Activated naive CD8-positive, alpha-beta T cell treated with anti-CD3 and anti-CD28 coated beads, Interleukin-2, amount 10 ng/mL, durations not matched to agents 7 days and 5 days (primary cell): ENCODE measurements at places on chromosomes 12 and 14. TPM values are rescaled to one million over a fixed set of nuclear protein-coding genes. Genes with fewer than 3 reads are reported as not detected.

Gene FAM90A1
- 0.11 TPM for total RNA-seq

Gene P2RX2
- total RNA-seq, result not detected

Gene GALNT9
- not detected for total RNA-seq

Gene STXBP6
- total RNA-seq, result not detected

Gene SIX6
- not detected for total RNA-seq

Gene SLC25A21
- not detected for total RNA-seq

Gene CAPZA3
- not detected for total RNA-seq

Gene AQP6
- total RNA-seq, result not detected

Gene PRKD1
- not detected for total RNA-seq

Gene IQSEC3
- total RNA-seq, result 7.3 TPM

Gene VRTN
- not detected for total RNA-seq

Gene CLEC2A
- not detected for total RNA-seq

Gene AKAP3
- total RNA-seq, result 4.1 TPM

Gene HOXC4
- 1.2 TPM for total RNA-seq

Gene KCNH3
- 5.8 TPM for total RNA-seq

GRCh38 chr12:123468786-123469185, 10.8 kb downstream of the SNRNP35 start:
- no peak for DNase-seq

- DNase-seq, result no peak
Measured at GRCh38 chr14:90511252-90511651, 114.4 kb downstream of the CALM1 start.

DNA sequence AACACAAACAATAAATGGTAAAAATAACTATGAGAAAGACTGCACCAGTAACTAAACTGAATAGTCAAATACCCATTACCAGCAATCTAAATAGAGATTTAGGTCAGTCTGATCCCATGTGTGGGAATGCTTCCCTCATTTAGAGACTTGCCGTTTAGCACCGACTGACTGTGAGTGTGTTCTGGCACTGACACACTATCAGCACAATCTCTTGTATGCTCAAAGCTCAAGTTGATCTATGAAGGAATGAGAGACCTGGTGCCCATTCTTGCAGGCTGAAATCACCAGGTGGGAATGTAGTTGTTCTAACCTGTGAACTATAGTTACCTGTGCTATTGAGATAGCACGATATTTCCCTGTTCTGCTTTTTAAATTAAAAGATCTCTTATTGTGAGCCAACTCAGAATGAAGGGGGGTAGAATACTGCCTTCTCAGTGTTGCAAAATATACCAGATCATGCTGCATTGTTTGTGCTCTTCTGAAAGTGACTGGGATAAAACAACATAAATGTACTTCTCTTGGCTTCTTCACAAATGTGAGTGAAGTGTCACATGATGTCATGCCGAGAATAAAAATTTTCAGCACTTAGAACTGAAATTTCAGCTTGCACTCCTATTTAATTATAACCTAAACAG, 99.6 kb downstream of the LIN7A start:
- DNase-seq, result no peak

GRCh38 chr12:98579347-98579746, 14.1 kb upstream of the SLC25A3 start:
- no peak for DNase-seq

- DNase-seq, result no peak
Measured at GRCh38 chr12:4562034-4562657, at the start of gene DYRK4. TSS of gene DYRK4 (plus strand) at chr12:4562208. CDS start at chr12:4562246, 38 bp downstream.

- DNase-seq, result no peak
Measured at GRCh38 chr12:69689638-69690037, 9.5 kb downstream of the BEST3 start.

GRCh38 chr12:46603776-46604456, 221.9 kb downstream of the SLC38A4 start:
- no peak for DNase-seq

DNA sequence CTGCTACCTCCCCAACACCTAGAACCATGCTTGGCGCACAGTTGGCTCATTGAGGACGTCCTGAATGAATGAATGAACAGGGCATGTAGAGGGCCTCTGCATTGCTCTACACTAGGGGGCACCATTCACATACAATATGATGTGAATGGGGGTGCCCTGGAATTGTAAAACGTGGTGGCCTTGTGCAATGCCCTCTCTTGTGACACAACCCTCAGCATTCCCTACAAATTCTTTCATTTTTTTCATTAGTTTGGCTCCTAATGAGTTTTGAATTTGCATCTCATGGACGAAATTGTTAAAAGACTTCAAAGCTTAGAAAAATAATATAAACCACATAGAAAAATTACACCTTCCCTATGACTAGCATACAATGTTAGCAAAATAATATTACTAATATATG, 2.3 kb upstream of the DIO2 start:
- DNase-seq, result no peak

- no peak for DNase-seq
Measured at GRCh38 chr12:56010111-56010570, 10.7 kb upstream of the IKZF4 start.

DNA sequence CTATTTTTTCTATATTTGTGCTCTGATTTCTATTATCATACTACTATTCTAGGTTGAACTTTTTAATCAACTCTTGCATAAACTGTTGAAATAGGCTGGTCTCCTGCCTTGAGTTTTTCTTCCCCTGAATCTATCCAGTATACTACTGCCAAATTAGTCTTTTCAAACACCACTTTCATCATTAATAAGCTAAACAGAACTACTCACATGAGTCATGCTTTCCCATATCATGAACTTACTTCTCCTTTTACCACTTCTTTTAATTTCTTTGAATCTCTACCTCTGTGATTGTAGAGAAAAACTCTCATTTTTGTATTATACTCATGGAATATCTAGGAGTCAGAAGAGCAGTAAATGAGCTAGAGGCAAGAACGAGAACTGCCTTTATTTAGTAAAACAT, 340.3 kb upstream of the PDE3A start:
- no peak for DNase-seq

- DNase-seq, result no peak
Measured at GRCh38 chr12:124695861-124696260, 128.4 kb upstream of the NCOR2 start.

DNA sequence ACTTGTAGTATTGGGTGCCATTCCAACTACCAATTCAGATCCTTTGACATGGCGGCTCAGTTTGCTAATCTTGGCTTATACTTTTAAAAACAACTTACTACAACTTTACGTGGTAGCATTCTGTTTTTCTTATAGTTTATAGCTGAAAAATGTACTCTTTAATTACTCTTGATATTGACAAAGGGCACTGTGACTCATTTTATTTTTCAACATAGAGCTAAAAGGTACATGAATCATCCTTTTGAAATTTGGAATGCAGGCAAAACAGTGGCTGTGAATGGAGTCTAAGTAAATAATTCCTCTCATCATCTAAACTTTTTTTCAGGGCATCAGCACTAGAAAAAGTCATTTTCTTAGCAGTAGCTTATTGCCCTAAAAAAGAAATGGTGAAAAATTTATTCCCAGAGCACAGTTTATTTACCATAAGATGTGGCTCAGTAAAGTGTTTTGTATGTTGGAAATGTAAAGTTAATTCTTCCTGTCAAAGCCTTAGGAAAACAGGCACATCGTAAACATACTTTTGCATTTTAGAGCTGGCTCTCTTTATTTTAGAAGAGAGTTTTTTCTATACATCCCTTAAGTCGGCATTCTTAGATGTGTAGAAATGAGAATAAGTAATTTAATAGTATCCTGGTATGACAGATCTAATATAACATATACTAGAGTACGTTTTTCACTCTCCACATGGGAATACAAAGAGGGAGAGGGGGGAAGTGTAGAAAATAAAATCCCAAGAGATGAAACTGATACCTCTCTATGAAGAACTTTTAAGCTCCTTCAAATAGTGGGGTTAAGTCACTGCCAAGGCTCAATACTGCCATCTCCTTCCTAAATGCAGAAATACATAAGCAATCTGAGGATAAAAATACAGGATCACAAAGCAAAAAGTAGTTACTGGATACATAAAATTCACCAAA, 55.2 kb downstream of the SLC25A21 start:
- DNase-seq, result no peak

- DNase-seq, result no peak
Measured at GRCh38 chr12:82366197-82366596, 7.9 kb downstream of the METTL25 start.

- DNase-seq, result no peak
Measured at GRCh38 chr12:68422956-68423574, 90.9 kb upstream of the MDM1 start.

DNA sequence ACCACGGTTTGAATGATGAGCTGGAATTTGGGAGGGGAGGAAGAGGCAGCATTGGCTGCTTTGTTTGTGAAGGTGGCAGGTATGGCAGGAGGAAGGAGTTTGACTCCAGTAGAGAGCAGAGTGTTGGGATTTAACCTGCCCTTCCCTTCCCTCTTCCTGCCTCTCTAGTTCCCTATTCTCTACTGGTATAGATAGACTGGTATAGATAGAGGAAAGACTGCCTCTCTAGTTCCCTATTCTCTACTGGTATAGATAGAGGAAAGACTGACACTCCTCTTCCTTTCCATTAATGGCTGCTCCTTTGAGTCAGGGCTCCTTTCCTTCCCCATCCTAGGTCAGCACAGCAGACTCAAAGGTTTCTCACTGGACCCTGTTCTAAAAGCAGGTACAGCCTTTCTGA, 8.4 kb upstream of the SYCP3 start:
- DNase-seq, result no peak

GRCh38 chr12:24281341-24281740, 331.9 kb upstream of the SOX5 start:
- DNase-seq, result no peak

DNA sequence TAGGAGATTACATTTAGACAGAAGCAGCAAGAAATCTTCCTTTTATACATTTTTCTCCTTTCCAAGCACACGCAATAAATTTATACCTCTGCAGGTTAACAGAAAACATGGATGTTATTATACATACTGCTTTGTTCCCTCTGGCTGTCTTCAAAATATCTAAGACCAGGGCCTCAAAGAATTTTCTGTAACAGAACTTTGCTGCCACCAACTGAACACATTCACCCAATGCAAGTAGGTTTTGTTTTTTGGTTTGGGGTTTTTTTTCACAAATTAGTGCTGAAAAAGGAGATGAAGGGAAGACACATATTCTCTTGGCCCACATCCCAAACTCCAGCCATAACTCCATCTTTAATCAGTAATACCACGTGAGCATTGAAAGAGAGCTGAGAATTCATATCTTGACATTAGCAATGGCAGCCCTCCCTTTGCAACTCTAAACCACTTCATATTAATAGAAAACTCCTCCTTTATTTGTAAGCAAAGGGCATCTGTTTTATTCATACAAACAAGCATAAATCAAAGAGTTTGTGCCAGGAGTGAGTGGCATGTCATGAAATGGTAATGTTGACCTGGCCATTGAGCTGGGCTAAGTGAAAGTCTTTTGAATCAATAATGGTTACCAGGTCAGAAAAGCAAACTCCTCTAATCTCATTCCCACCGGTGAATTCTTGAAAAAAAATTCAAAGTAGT, 150.8 kb upstream of the FSCB start:
- DNase-seq, result no peak

DNA sequence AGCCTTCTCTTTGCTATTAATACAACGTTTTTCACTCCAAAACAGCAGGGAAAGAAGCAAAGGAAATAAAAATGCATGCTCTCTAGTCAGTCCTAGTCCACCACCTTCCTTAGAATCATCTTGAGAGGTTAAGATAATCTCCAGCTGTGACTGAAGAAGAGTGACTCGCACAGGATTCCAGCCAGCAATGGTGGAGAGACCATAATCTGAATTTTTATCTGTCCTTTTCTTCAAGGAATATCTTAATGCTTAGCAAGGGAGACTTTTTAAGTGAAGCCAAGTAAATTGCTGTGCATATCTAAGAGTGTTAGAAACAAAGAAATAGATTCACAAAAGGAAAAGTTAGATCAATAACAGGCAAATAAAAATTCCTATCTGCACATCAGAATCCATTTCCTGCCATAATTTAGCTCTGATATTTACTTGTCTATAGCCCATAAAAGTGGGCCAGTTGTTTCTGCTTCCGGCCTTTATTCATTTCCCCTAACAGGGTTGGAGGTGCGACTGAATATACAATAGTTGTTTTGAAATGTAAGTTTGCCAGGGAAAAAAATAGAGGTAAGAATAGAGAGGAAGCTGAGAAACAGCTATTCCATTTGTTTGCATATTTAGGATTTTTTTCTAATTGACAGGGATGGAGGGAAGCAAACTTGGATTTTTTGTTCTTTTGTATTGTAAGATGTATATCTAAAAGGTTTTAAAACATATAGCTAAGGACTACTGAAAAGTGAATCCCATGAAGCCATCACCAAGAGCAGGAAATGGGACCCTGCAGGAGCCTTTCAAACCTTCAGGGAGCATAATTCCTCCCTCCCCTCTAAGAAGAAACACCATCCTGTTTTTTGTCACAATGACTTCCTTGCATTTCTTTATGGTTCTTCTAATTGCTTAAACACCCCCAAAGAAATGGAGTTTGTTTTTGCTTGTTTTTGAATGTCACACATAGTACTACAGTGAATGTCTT, 154.0 kb downstream of the ITPR2 start:
- DNase-seq, result no peak

- DNase-seq, result no peak
Measured at GRCh38 chr12:110466791-110467190, 1.3 kb downstream of the GPN3 start.

DNA sequence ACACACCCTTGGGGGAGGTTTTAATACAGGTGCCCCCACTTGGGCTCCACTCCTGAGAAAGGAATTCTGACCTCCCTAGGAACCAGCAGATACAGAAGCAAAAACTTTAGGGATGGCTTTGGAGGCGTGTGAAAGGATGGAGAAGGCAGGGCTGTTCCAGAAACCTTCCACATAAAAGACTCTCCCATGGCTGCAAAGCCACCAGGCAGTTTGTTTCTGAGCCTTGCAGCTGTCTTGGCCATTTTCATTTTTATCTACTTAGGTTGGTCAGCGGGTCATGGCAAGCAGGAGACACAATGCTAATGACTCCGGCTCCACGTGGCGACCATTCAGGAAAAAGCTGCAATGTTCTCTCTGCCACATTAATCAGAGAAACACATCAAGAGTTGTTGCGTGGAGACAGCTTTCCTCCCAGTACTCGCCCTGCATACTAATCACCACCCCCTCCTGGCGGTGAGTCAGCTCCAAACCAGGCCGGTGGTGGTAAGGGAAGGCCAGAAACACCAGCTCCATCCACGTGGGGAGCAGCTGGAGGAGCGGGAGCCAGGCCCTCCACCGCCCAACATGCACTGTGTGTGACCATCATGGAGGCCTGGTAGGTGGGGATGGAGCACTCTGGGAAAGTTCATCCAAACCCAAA, 30.9 kb upstream of the IRF2BPL start:
- DNase-seq, result no peak

DNA sequence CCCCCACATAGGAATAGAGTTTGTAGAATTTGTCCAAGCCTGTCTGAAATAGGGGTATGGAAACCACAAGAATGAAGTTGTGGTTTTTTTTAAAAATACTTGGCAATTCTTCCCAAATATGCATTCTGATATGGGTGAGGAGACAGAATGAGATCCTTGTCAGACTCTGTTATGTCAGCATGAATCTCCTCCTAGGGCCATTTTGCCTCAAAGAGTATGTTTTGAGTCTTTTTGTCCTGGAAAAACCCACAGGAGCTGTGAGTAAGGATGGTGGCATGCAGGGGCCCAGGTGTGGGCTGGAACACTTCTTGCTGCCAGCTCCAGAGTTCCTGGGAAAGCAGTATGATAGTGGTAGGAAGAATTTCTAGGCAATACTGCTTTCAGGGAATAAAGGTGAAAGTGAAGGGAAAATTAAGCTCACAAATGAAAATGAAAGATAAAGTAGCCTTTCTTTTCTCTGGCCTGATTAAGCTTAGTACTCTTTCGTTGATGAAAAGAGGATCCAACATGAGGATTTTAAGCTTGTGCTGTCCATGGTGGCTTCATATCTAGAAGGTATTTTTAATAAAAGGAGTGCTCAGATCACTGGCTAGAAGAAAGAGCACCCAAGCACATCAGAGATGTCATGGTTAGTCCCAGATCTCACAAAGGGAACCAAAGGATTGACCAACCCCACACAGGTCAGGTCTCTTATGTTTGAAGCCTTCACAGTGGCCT, 130.8 kb downstream of the LLPH start:
- no peak for DNase-seq
